ENCODE measurements at places on chromosomes 16 and 17. TPM values are rescaled to one million over a fixed set of nuclear protein-coding genes. Genes with fewer than 3 reads are reported as not detected.
A peak's percentile ranks its signal among the peaks of the same experiment; 100 is the strongest.

Gene GFER
- total RNA-seq = 22.1 TPM

Gene PIGS
- 36.4 TPM for total RNA-seq

Gene MMP28
- 5.1 TPM for total RNA-seq

Gene SLC12A3
- total RNA-seq = not detected

Gene NACA2
- not detected for total RNA-seq

Gene KRTAP4-3
- total RNA-seq = not detected

Gene PYY
- total RNA-seq = not detected

Gene AURKB
- 1.1 TPM for total RNA-seq

Gene ALDH3A1
- 0.24 TPM for total RNA-seq

Gene AATF
- total RNA-seq = 25.4 TPM

Gene MYH2
- total RNA-seq = 0.76 TPM

DNA sequence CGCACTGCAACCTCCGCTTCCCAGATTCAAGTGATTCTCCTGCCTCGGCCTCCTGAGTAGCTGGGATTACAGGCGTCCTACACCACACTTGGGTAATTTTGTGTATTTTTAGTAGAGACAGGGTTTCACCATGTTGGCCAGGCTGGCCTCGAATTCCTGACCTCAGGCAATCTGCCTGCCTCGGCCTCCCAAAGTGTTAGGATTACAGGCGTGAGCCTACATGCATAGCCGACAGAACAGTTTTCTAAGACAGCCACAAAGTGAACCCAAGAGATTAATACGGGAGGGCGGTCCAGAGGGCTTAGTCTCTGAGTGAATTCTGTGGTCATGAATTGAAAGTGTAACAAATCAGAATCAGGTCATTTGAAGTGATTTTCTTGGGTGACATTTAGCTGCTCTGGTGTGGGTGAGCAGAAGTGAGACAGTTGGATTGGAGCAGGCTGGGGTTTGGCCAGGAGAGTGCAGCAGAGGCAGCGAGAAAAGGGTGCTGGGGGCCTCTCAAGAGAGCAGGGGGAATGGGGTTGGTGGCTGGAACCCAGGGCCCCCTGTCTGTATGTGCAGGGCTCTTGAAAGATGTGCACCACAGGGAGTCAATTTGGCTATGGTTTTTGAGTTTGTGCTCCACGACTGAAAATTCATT lies 231.4 kb upstream of the WSCD1 start:
- no peak for DNase-seq

DNA sequence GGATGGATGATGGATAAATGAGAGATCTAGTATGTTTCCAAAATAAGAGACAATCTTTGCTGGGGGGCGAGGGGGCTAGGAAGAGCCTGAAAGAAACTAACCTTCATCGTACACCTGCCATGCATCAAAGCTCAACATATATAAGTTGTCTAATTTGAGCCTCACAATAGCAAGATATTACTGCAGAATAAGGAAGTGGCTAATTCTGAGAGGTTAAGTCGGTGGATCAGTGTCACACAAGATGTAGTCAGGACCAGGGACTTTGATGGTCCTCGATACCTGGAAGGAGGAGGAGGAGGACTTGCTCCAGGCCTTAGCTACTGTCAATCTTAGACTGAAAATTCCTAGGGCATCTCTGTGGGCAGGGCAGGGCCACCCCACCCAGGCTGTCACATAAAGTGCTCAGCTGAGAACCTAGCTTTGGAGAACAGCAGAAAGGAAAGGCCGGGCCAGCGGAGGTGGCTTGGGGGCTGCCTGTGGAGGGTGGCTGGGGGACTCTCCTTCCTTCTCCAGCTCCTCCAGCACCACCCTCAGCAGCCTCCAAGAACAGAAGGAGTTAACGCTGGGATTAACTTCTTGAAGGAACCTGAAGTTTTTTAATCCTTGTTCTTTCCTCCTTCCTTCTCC lies 460 bp upstream of the SLC13A2 start:
- DNase-seq = no peak

DNA sequence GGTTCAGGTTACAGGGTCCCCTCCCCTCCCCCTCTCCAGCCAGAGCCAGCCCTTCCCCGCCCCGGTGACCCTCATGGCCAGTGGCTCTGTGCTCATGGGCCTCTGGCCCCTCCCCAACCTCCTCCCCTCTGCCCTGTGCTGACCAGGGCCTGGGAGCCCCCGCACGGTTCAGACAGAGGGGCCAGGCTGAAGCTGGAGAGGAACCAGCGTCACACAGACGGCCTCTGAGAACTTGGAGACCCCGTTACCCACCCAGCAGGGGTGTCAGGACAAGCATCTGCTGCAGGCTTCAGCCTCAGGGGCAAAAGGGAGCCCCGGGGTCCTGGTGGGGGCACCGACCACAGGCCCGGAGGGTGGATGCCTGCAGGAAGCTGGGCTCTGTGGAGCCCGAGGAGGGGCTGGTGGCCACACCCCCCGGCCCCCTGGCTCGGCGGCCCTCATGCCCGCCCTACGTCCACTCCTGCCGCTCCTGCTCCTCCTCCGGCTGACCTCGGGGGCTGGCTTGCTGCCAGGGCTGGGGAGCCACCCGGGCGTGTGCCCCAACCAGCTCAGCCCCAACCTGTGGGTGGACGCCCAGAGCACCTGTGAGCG lies at the start of gene WFIKKN1:
WFIKKN1 (plus strand) TSS at position 171 of the 591 bp plus-strand sequence; CDS start at position 440, 269 bp downstream.
- DNase-seq = no peak

DNA sequence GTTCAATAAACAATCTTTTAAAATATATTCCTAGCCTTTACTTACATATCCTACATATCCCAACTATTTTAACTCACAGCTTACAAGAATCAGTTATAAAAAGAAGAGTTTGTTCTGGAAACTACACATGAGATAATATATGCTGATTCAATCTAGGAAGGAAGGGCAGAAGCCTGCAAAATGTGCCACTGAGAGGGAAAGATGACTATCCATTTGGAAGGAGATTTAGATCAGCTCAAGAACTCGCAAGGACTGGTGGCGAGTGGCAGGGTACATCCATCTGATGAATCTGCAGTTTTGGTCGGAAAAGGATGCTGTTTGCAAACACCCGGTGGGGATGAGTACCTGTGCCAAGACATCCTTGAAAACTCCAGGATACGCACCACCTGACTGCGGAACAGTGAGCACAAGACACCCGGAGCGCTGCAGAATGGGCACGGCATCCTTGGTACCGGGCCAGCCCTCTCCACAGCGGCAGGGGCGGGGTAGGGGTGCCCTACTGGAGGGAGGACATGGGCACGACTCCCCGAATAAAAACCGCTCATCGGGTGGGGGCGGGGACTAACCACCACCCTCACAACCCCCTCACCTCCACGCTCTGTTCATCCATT lies 723 bp downstream of the TRIM37 start:
- peak; percentile 87 for DNase-seq

- peak; percentile 82 for DNase-seq
Measured at GRCh38 chr16:58499615-58500351, at the start of gene NDRG4. Gene NDRG4 (plus strand): TSS chr16:58500143. CDS start chr16:58500249, 106 bp downstream.

DNA sequence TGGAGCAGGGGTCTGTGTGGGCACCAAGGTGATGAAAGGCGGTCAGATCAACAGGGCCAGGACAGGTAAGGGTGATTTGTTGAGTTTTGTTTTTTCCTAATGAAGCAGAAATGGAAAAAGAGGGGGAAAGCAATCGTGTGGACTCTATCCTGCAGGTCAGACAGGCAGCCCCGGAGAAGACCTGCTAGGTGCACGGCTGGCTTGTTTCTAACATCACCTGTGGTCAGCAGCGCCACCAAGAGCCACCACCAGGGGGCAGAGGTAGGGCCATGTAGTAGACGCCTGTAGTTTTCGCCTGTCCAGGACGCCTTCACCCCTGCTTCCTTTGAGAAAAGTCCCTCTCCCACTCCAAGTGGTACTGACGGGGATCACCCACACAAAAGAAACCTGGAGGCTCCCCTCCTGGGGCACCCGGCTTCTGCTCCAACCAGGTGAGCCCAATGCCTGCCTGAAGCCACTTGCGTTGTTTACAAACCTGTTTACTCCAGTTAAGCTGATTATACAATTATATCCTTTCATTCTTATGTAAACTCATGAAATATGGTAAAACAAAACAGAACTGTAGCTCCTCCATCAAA lies 54.2 kb upstream of the SEC14L1 start:
- DNase-seq = peak; percentile 86

- DNase-seq = no peak
Measured at GRCh38 chr16:89584768-89585549, 9.4 kb downstream of the CPNE7 start.

- no peak for DNase-seq
Measured at GRCh38 chr17:14935139-14935841, 329.8 kb downstream of the PMP22 start.

Data from right cardiac atrium (tissue), 5 donors.